ENCODE measurements at places on chromosomes 1 and 21. TPM values are rescaled to one million over a fixed set of nuclear protein-coding genes. Genes with fewer than 3 reads are reported as not detected.

DNA sequence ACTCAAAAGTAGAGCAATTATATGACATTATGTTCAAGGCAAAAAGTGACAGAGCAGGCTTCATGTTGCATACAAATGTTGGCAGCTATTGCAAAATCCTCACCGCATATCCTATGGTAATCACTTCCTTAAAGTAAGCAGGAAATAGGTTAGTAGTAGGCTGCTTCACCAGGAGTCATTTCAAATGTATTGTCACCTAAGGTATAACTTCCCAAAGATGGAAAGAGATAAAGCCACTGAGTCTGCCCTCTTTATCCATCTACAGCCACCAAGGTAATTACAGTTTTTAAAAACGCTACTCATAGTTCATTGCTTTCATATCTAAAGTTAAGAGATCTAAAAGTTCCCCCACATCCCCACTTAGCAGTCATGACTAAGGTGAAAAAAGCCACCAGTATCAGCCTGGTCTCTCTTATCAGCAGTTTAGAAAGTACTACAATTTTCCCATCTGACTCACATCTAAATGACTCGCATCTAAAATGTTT lies 31.6 kb upstream of the UBE2U start:
- H3K4me1 ChIP-seq = no peaks in the 10 kb centered on the region
- peaks cover 59% of the 10 kb centered on the region for H3K36me3 ChIP-seq
- H3K27ac ChIP-seq = no peak overlapping the region
- no peak overlapping the region for H3K4me3 ChIP-seq
- H3K27me3 ChIP-seq = no peaks in the 10 kb centered on the region

KLHDC7A gene
- total RNA-seq = 4.4 TPM

CDK18 gene
- total RNA-seq = 93.1 TPM

GRCh38 chr1:50977575-50978143 lies 7.6 kb downstream of the CDKN2C start:
- H3K36me3 ChIP-seq = no peaks in the 10 kb centered on the region
- peak overlapping the region; percentile 79 for H3K4me3 ChIP-seq
- DNase-seq = no peak
- H3K27me3 ChIP-seq = peaks cover 98% of the 10 kb centered on the region

DNA sequence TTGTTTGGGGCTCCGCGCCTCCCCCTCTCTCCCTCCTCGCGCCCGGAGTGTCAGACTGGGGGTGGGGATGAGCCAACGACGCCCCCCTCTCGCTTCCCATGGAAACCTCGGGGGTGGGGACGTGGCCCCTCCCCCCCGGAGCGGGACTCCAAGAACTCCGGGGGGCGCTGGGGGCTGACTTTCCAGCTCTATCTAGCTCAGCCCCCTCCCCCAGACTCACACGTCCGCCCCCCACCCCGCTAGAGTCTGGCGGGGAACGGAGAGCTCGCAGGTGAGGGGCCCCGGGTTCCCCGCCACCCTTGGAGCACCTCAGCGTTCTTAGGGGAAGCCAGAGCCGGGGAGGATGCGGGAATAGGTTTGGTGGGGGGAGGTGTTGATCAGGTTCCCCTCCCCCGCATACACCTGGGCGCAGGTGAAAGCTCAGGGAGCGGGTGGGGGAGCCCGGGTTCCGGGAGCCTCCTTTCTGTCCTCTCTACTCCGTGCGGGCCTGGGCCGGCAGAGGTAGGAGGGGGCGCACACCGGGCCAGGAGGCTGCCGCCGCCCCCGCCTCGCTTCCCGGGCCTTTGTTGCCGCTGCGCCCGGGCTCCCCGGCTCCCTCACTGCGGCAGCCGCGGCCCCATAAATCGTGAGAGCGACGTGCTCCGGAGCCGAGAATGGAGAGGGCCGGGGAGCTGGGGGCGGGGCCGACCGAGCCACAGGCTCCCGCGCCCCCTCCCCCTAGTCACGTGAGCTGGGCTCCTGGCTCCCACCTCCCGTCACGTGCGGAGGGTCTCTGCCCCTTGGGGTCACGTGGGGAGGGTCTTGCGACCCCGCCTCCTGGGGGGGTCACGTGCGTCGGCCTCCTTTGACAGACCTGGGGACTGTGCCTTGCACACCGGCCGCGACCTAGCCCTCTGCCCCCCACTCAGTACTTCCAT lies 1.9 kb downstream of the EFNA3 start:
- no peaks in the 10 kb centered on the region for H3K4me1 ChIP-seq
- peak; percentile 93 for DNase-seq
- H3K4me3 ChIP-seq = peak overlapping the region; percentile 68
- peaks cover 58% of the 10 kb centered on the region for H3K27me3 ChIP-seq

SF3B4 gene
- total RNA-seq = 95.0 TPM

- H3K27me3 ChIP-seq = no peaks in the 10 kb centered on the region
- H3K36me3 ChIP-seq = no peaks in the 10 kb centered on the region
- peaks cover 13% of the 10 kb centered on the region for H3K4me1 ChIP-seq
- H3K4me3 ChIP-seq = peak overlapping the region; percentile 94
- no peak for DNase-seq
Observed at GRCh38 chr1:164561007-164561406, 2.0 kb downstream of the PBX1 start.

GRCh38 chr1:154145986-154146385 lies 8.9 kb downstream of the NUP210L start:
- no peaks in the 10 kb centered on the region for H3K4me1 ChIP-seq
- no peak overlapping the region for H3K4me3 ChIP-seq
- no peak overlapping the region for H3K27ac ChIP-seq
- H3K36me3 ChIP-seq = no peaks in the 10 kb centered on the region
- DNase-seq = no peak
- no peaks in the 10 kb centered on the region for H3K27me3 ChIP-seq

GRCh38 chr1:63368131-63368530 lies 704 bp downstream of the ALG6 start:
- no peak for DNase-seq
- H3K4me1 ChIP-seq = no peaks in the 10 kb centered on the region
- no peaks in the 10 kb centered on the region for H3K27me3 ChIP-seq

GRCh38 chr1:67211589-67212563 lies 45.6 kb downstream of the IL23R start:
- no peaks in the 10 kb centered on the region for H3K4me1 ChIP-seq
- peak; percentile 61 for DNase-seq
- H3K27me3 ChIP-seq = no peaks in the 10 kb centered on the region
- H3K27ac ChIP-seq = no peak overlapping the region

GRCh38 chr1:229124520-229125124 lies 146.3 kb upstream of the RAB4A start:
- no peaks in the 10 kb centered on the region for H3K36me3 ChIP-seq
- H3K4me1 ChIP-seq = peaks cover 2% of the 10 kb centered on the region
- DNase-seq = no peak
- H3K4me3 ChIP-seq = no peak overlapping the region
- H3K27me3 ChIP-seq = no peaks in the 10 kb centered on the region

GRCh38 chr1:15308135-15308534 lies 61.1 kb downstream of the FHAD1 start:
- H3K4me3 ChIP-seq = no peak overlapping the region
- DNase-seq = no peak
- no peaks in the 10 kb centered on the region for H3K27me3 ChIP-seq
- no peaks in the 10 kb centered on the region for H3K4me1 ChIP-seq

HSD3B2 gene
- total RNA-seq = not detected

DNA sequence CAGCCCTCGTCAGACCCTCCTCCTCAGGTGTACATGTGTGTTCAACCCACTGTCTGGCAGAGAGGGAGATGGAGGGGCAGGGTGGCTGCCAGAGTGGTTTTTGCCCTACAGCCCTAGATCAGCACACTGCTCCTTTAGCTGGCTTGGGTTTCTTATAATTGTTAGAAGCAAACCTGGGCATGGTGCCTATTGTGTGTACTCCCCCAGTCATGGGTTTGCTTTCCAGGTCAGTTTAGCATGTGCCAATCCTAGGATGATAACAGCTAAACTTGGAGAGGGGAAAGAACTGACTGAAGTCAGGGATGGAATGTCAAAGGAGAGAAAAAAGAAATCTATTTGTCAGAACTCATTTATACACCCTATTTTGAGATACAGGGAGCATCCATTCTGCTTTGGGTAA lies 63.3 kb downstream of the UCK2 start:
- H3K27me3 ChIP-seq = no peaks in the 10 kb centered on the region
- peaks cover 23% of the 10 kb centered on the region for H3K4me1 ChIP-seq
- H3K36me3 ChIP-seq = peaks cover 34% of the 10 kb centered on the region
- DNase-seq = no peak

EFNA3 gene
- 3.6 TPM for total RNA-seq

DNA sequence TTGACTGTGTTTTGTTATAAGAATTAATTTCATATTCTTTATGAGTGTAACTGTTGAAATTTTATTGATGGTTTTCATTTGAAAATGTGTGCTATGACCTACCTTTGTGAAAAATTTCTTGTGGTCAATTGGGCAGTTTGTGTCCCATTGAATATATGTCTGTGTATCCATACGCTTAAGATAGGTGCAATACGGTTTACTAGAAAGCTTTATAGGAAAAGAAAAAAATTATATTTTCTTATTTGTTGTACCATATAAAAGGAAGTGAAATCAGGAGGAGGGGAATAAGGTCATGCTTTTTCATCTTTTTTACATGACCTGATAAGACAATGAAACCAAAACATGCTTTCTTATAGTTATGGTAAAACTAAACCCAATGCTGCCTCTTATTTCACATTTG lies 807.7 kb downstream of the USP25 start:
- peaks cover 2% of the 10 kb centered on the region for H3K4me1 ChIP-seq
- H3K36me3 ChIP-seq = no peaks in the 10 kb centered on the region
- no peaks in the 10 kb centered on the region for H3K27me3 ChIP-seq
- no peak for DNase-seq
- no peak overlapping the region for H3K4me3 ChIP-seq

DNA sequence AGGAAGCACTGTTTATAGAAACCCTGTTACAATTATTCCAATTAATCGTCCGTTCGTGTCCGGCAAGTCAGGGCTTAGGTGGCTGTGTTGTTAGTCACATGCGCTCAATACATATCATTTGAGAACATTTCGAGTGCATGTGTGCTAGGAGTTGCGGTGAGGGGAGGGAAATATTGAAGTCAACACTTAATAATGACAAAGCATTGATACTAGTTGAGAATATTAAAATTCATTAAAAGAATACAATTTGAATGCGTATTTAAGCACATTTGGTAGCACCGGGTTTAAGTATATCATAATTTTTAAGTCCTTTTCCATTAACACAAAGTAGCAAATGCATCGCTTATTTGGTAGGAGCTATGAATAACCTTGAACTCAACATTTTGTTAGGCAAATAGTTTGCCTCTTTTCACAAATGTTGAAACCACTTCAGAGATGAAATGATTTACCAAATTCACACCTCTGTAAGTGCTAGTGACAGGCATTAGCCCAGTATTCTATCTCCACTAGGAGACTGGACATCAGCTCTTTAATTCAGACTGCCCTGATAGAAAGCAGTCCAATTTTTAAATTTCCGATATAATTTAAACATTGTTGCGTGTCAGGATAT lies 1.1 kb upstream of the SERBP1 start:
- H3K36me3 ChIP-seq = peaks cover 6% of the 10 kb centered on the region
- no peaks in the 10 kb centered on the region for H3K27me3 ChIP-seq
- H3K4me1 ChIP-seq = no peaks in the 10 kb centered on the region
- peak overlapping the region; percentile 98 for H3K4me3 ChIP-seq
- DNase-seq = no peak

DNA sequence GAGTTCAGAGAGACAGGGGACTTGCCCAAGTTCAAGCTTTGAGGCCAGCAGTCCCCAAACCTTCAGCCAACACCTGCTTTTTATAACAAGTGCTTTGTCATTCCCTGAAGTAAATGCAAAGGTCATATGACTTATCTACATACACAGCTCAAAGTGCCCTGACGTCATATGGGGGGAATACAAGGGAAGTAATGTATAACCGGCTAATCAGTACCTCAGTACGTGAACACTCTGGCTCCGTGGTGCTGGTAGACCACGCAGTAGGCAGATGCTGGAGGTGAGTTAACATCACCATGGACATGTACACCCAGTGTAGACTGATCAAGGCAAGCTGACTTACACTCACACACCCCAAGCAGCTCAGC lies 60.0 kb downstream of the BACE2 start:
- H3K4me1 ChIP-seq = no peaks in the 10 kb centered on the region
- no peak overlapping the region for H3K4me3 ChIP-seq
- no peaks in the 10 kb centered on the region for H3K27me3 ChIP-seq
- no peak for DNase-seq
- H3K36me3 ChIP-seq = no peaks in the 10 kb centered on the region

- H3K36me3 ChIP-seq = peaks cover 8% of the 10 kb centered on the region
- H3K4me1 ChIP-seq = no peaks in the 10 kb centered on the region
- peak overlapping the region; percentile 8 for H3K27ac ChIP-seq
Observed at GRCh38 chr1:10074059-10074851, 41.5 kb downstream of the UBE4B start.

DNA sequence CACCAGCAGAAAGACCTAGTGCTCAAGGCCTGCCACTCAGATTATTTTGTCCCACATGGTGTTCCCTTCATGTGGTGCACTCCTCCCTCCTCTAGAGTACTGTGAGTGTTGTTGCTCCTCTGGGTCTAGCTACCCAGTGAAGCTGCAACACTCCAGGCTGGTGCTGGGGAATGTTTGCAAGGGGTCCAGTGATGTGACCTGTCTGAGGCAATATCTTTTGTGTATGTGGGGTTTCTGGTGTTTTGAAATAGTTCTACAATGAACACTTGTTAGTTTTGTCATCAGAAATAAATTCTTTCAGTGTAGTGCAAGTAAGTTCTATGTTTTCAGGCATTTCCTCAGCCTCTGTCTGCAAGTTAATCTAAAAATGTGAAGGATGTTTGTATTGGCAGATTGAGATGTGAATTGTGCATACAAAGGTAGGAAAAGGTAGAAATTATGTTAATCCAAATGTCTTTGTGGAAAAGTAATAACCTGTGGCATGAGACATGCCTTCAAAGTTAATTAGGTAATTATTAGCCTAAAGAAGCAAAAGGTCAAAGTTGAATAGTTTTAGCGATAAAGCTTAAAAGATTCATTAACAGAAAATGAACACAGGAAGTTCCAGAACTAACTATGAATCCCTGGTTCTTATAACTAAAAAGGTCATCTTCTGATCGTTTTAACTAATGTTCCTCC lies 616.8 kb downstream of the LTN1 start:
- H3K27ac ChIP-seq = no peak overlapping the region
- H3K4me3 ChIP-seq = no peak overlapping the region
- no peaks in the 10 kb centered on the region for H3K36me3 ChIP-seq
- no peaks in the 10 kb centered on the region for H3K4me1 ChIP-seq

GRCh38 chr21:35375115-35375514 lies 326.0 kb upstream of the RUNX1 start:
- no peak overlapping the region for H3K4me3 ChIP-seq
- DNase-seq = no peak
- H3K27ac ChIP-seq = no peak overlapping the region
- no peaks in the 10 kb centered on the region for H3K36me3 ChIP-seq

Measured in endodermal cell (in vitro differentiated cells).